Activated naive CD4-positive, alpha-beta T cell treated with Interleukin-2 at 50 U/mL for 16 hours (primary cell): ENCODE measurements at places on chromosomes 6 and 20.

DNA sequence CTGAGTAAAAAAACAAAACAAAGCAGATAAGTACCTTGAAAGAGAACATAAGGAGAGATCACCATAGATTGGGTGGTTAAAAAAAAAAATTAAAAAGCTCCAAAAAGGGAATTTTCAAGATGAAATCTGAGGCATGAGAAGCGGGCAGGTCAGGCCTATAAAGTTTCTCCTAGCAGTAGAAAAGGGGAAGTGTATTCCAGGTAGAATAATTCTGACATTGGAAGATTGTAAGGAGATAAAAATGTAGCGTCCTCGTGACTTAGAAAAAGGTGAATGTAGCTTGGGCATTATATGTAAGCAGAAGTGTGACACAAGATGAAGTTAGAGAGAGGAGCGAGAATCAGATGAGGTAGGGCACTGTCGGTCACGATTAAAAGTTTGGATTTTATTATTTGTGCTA lies 9.1 kb upstream of the ADGRB3 start:
- DNase-seq, result no peak

- DNase-seq, result no peak
These were observed 131.7 kb downstream of the DNAH8 start for GRCh38 chr6:38846844-38847243.

DNA sequence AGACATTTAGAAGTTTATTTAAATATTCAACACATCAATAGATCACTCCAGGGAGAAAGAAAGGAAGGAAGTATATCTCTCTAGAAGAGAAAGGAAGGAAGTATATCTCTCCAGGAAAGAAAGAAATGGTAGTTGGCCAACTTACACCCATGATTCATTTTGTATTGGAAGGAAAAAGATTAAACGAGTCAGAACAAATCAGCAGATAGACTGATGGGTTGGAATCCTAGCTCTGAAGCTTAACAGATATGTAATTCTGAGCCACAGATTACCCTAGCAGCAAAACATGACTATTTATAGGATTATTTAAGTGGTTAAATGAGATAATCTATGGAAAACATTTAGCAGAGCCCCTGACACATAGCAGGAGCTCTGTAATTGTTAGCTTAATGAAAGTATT lies 27.1 kb downstream of the COL12A1 start:
- no peak for DNase-seq

- peak; percentile 58 for DNase-seq
These were observed 11.9 kb downstream of the SLX4IP start for GRCh38 chr20:10447028-10447427.

DNA sequence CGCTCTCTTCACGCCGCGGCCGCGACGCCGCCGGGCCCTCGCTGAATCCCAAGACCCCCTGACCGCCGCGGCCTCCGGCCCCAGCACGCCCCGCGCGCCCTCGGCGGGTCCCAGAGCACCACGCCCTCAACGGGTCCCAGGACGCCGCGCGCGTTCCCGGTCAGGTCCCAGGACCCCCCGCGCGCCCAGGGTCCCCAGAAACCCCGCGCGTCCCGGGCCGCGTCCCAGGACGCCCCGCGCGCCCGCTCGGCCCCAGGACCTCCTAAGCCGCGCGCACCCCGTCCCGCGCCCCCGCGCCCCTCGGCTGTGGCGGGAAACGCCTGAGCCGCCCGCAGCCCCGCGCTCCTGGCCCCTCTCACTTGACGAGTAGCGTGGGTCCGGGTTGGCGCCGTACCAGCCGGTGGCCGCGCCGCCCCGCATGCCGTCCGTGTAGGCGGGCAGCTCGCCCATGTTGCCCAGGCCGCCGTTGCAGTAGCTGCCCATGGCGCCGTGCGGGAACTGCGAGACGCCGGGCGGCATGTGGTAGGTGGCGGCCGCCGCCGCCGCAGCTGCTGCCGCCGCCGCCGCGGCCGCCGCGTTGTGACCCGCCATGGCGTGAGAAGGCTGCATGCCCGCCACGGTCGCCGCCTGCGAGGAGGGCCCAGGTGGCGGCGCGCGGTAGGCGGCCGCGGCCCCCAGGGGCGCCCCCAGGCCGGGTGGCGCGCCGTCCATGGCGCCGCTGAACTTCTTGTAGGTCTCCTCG lies 556 bp downstream of the NKX2-4 start:
- no peak for DNase-seq

DNA sequence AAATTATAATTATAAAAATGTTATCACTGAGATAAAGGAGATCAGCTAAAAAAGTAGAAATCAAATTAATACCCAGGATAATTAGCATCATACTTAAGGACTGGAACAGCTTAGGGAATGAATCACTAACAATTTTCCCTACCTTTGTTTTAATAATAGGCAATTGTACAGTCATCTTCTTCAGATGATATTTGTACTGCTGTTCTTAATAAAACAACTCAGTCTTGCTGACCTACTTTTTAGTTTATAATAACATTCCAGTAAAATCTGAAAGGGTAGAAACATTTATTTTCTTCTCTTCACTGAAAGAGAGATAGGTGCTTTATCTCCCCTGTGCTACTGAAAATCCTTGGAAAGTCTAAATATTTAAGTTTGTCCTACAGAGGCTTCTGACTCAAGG lies 271.2 kb upstream of the THEMIS start:
- no peak for DNase-seq

GRCh38 chr6:45442716-45443115 lies 65.0 kb upstream of the SUPT3H start:
- no peak for DNase-seq

- peak; percentile 12 for DNase-seq
These were observed 98.3 kb downstream of the CDH26 start for GRCh38 chr20:60056407-60057122.

- no peak for DNase-seq
These were observed 215.8 kb upstream of the FOXA2 start for GRCh38 chr20:22800129-22800528.

DNA sequence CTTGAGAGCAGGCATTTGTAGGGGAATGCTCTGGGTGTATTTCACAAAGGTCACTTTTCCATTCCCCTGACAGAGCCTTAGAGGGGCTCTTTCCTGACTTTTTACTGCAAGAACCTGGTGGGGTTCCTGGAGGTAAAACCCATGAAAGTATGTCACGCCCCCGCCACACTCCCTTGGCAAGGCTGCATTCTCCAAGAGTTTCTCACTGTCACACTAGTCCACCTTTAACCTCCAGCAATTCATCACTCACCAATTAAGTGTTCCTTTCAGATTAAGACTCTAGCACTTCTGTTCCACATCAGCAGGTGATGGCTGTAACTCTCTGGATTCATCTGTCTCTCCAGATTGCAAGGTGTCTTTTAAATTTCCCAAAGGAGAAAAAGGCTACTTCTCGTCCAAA lies 32.7 kb upstream of the NKX2-4 start:
- DNase-seq, result no peak

GRCh38 chr20:48335308-48336050 lies 492.3 kb downstream of the PREX1 start:
- no peak for DNase-seq

DNA sequence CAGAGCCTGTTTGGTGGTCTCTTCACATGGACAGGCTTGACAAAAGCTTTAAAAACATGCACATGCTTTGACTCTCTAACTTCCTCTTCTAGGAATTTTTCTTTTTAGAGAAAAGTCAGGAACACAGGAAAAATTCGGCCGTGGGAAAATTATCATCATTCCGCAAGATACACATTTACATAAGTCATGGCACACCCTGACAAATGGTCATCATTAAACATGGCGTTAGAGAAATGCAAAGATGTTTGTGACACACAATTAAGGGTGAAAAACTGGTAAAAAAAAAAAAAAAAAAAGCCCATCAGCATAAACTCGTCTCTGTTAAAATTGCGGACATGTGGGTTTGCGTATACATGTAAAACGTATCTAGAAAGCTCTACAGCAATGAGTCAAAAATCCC lies 134.2 kb upstream of the AGPAT4 start:
- DNase-seq, result no peak

DNA sequence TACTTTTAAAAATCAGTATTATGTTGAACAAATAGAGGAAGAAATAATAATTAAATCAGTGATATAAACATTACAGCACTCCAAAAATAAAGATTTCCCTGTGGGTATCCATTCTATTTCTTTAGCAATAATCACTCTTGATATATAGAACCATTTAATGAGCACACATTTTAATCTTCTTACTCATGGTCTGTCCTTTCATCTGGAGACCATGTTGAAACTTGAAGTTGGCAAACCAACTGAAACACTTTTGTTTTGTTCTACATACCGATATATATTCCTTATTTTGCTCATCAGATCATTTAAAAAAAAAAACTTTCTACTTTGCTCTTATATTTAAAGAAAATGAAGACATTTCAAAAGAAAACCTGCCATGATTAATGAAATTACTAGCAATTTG lies 13.4 kb downstream of the C6orf58 start:
- DNase-seq, result no peak

- no peak for DNase-seq
These were observed 346.2 kb upstream of the IMPG1 start for GRCh38 chr6:76418560-76419223.
